ENCODE measurements at places on chromosomes 2 and 18. TPM values are rescaled to one million over a fixed set of nuclear protein-coding genes. Genes with fewer than 3 reads are reported as not detected.

GRCh38 chr2:190107409-190107808, 44.9 kb upstream of the MSTN start:
- DNase-seq, result no peak
- H3K4me1 ChIP-seq, result no peaks in the 10 kb centered on the region
- no peak overlapping the region for H3K4me3 ChIP-seq
- H3K27ac ChIP-seq, result no peak overlapping the region

DNA sequence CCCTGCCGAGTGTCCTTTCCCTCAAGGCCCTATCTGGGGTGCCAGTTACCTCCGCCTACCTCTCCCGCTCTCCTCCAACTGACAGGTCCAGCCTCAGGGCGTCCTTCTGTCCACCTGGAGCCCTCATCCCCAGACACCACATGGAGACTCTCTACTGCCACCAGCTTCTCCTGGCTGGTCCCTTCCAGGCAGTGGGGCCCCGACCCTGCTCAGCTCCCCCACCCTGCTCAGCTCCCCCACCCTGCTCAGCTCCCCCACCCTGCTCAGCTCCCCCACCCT, 74.0 kb upstream of the ODC1 start:
- no peaks in the 10 kb centered on the region for H3K36me3 ChIP-seq
- H3K27me3 ChIP-seq, result no peaks in the 10 kb centered on the region
- no peak for DNase-seq

GRCh38 chr18:32383050-32383819, 87.4 kb downstream of the GAREM1 start:
- no peak for DNase-seq
- no peak overlapping the region for H3K4me3 ChIP-seq
- no peak overlapping the region for H3K27ac ChIP-seq
- peaks cover 5% of the 10 kb centered on the region for H3K27me3 ChIP-seq
- no peaks in the 10 kb centered on the region for H3K36me3 ChIP-seq
- H3K4me1 ChIP-seq, result no peaks in the 10 kb centered on the region

DNA sequence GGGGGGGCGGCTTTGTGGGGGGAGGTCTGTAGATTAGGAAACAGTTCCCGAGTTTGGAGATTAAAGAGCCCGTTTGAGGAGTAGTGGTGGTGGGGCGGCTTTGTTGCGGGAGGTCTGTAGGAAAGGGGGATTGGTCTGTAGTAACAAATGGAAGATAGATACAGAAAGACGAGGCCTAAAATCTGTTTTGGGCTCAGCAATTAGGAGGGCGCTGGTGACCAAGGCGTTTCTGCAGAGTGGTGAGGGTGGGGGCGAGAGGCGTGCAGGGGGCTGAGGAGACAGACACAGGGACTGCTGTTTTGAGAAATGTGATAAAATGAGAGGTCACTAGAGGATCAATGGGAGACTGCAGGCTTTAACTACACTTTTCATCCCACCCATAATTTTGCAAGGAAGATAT, 1.6 kb upstream of the ADNP2 start:
- no peak overlapping the region for H3K27ac ChIP-seq
- no peak for DNase-seq
- peaks cover 8% of the 10 kb centered on the region for H3K36me3 ChIP-seq
- H3K4me1 ChIP-seq, result peaks cover 29% of the 10 kb centered on the region
- no peaks in the 10 kb centered on the region for H3K27me3 ChIP-seq

GRCh38 chr2:45852450-45853150, 201.1 kb downstream of the PRKCE start:
- H3K36me3 ChIP-seq, result peaks cover 4% of the 10 kb centered on the region
- no peak overlapping the region for H3K4me3 ChIP-seq
- H3K4me1 ChIP-seq, result peaks cover 13% of the 10 kb centered on the region
- no peaks in the 10 kb centered on the region for H3K27me3 ChIP-seq

DNA sequence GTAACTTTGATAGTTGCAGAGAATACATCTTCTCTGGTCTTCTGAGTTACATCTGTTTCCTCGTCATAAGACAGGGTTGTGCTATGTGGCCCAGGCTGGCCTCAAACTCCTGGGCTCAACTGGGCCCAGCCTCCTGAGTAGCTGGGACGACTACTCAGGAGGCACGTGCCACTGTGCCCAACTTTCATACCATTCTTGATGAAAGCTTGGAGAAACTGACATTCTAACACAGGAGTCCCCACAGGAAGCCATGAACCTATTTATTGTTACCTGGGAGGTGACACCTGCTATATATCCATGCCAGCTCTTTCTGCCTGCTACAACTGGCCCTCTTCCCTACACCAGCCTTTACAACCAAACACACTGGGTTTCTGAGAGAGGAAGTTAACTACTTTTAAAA, 19.1 kb downstream of the EIF2AK3 start:
- no peak overlapping the region for H3K27ac ChIP-seq
- DNase-seq, result no peak
- no peak overlapping the region for H3K4me3 ChIP-seq
- H3K36me3 ChIP-seq, result peaks cover 4% of the 10 kb centered on the region

DNA sequence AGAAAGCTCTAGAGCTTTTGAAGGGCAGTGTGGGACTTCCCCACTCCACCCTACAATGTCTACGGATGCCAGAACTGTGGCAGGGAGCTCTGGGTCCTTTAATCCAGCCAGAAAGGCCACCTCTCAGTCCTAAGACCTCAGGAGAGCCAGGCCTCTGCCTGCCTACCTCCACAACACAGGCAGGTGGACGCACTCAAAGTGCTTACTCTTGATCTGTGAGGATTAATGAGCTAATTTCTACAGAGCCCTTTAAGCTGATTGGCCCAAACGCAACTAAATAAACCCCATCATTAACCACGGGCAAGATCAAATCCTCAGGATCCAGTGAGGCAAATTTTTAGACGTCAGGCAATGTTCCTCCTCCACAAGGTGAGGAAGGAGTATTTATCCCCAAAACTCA, 8.1 kb downstream of the STK39 start:
- H3K27me3 ChIP-seq, result no peaks in the 10 kb centered on the region
- H3K27ac ChIP-seq, result no peak overlapping the region
- no peak for DNase-seq
- peaks cover 25% of the 10 kb centered on the region for H3K36me3 ChIP-seq

The C2orf81 gene
- 6.2 TPM for total RNA-seq

The IL1R2 gene
- total RNA-seq, result 0.28 TPM
